ENCODE measurements at places on chromosomes 1 and 21.

GRCh38 chr1:110628323-110629105 lies 22.4 kb upstream of the KCNA2 start:
- DNase-seq, result no peak

DNA sequence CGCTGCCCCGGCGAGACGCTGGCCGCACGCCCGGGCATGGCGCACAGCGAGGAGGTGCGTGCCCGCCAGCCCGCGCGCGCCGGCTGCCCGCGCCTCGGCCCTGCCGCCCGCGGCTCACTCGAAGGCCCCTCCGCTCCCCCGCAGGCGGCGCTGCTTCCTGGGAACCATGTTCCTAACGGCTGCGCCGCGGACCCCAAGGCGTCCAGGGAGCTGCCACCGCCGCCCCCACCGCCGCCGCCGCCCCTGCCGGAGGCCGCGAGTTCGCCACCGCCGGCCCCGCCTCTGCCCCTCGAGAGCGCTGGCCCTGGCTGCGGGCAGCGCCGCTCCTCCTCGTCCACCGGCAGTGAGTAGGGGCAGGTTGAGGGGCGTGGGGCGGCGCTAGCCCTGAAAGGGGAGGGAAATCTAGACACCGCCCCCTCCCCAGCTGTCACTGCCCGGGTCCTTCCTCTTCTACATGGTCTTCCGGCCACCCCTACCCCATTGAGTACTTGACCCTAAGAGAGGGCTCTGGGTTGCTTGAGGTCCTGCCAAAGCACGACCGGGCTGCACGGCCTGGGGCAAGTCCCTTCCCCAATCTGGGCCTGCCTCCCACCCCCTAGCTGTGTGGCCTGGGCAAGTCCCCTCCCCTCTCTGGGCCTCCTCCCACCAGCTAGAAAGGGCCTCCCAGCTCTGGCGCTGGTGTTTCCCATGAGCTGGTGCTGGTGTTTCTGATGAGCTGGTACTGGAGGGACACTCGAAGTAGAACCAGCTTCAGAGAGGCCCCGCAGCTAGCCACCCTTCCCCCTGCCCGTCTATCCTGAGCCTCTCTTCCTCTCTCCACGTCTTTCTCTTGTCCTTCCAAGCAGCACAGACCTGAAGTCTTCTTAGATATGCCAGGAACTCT lies 17.0 kb downstream of the TNFRSF25 start:
- no peak for DNase-seq

DNA sequence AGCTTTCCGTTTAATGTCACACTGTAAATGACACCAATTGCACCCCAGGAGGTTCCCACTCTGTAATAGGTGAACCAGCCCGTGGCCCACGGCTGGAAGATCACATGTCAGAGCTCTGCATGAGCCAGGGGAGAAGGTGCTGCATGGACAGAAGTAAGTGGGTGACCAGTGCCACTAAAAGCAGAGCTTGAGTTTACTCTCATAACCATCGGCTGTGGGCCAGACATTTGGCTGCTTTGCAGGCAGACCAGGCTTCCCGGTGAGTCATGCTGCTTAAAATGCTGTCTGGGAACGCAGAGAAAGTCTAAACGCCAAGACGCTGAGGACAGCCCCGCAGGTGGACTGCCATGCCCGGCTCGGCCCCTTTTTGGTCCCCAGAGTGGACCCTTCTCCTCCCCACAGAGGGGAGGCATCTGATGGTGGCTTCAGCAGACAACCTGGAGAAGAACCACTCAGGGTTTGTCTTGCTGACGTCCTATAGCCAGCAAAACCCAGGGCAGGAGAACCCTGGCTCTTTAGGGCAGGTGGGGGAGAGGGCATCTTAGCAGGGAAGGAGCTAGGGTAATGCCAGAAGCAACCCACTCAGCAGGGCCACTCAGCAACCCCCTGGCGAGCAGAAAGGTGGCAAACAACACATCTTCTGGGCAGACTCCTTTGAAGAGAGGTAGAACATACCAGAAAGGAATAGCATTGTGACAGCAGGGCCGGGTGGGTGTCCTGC lies 7.3 kb downstream of the KIAA2013 start:
- DNase-seq, result no peak

DNA sequence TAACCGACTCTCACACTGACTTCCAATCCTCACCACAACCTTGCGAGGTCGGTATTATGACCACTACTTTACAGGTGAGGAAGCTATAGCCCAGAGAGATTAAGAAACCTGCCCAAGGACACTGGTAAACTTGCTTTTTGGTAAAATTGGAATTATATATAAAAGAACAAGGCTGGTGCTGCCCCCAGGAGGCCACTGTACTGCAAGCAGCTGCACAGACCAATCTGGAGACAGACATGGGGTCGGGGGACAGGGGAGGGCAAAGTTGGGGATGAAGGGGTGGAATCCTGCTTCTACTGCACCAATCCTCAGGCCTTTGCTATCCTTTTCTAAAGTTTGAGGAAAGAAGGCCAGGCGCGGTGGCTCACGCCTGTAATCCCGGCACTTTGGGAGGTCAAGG lies 280.8 kb downstream of the SPATA17 start:
- no peak for DNase-seq

DNA sequence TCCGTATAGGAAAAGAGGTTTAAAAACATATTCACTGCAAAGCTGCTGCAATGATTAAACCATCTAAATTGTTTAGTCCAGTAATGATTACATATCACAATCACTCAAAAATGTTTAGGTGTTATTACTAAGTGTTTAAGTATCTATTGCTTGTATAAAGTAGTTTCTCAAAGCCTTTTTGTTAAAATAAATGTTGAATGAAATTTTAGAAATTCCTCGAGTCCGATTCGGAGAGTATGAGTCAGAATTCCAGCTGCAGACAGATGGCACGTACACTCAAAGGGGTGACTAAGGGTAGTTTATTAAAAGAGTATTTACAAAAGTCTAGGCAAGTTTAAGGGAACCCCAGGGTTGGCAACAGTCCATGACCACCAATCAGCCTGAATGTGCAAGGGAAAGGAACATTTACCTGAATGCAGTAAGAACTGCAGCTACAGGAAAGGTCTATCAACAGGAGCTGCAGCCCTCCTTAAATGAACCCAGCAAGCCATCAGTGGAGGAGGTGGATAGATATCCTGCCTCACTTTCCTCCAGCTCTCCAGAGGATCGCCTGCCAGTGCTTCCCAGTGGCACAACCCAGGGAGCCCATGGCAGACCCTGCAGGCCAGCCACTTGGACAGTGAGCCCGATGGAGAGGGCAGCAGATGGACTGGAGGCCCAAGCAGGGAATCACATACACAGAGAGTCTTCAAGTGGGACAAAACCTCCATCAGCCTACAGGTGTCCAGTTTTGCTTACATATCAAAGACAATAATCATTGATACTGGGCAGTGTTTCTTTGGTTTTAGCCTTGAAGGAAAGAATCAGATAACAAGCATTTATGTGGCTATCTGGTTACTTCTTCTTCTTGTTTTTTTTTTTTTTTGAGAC lies 92.1 kb upstream of the SLC44A3 start:
- DNase-seq, result no peak

DNA sequence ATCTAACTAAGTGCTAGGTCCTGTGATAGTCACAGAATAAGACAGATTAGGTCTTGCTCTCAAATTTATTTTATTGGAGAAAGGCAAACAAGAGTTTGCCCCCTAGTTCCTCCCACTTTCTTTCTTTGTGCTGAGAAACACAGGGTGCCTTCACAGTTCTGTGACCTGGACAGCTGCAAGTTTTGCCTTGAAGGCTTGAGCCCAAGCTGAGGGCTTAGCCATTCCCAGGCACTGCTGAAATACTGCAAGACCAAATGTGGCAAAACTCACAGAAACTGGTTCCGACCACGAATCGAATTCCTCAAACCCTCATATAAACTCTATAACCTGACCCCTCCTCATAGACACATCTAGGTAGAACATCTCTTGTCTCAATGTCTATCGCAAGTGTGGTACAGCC lies 227.9 kb downstream of the RERE start:
- no peak for DNase-seq

DNA sequence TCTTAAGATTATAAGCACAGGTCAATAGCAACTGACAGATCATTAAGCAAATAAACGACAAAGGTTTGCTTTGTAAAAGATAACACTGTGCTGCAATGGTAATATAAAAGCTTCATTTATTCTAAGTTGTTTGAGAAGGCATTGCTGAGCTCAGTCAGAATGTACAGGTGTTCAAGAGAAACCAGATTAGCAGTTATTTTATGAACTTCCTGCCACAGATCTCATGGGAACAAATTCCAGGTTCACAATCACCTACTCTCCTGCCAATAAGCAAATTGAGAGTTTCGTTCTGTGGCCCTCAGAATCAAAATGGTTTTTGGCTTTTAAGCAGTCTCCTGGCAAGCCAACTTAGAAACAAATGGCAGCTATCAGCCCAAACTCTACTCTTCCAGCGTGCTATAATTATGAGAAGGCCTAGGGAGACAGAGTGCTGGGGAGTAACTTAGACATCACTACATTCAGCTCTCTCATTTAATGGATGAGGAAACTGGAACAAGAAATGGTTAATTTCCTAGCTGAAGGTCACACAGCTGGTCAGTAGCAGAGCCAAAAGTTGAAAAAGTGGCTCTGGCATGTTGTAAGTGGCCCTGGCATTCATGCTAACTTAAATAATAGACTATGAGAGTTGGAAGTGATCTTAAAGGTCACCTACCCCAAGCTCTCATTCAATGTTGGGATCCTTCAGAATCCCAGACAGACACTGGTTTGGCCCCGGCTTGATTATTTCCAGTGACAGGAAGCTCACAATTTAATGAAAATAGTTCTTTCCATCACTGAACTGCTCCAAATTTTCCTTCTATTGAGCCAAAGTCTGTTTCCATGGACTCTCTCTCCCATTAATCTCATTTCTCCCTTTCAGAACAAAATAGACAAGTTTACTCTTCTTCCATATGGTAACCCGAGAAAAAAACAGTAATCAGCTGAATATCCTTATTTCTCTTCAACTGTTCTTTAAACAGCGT lies 82.6 kb upstream of the EDEM3 start:
- DNase-seq, result no peak

- no peak for DNase-seq
Observed at GRCh38 chr1:243956450-243956849, 94.6 kb upstream of the ZBTB18 start.

DNA sequence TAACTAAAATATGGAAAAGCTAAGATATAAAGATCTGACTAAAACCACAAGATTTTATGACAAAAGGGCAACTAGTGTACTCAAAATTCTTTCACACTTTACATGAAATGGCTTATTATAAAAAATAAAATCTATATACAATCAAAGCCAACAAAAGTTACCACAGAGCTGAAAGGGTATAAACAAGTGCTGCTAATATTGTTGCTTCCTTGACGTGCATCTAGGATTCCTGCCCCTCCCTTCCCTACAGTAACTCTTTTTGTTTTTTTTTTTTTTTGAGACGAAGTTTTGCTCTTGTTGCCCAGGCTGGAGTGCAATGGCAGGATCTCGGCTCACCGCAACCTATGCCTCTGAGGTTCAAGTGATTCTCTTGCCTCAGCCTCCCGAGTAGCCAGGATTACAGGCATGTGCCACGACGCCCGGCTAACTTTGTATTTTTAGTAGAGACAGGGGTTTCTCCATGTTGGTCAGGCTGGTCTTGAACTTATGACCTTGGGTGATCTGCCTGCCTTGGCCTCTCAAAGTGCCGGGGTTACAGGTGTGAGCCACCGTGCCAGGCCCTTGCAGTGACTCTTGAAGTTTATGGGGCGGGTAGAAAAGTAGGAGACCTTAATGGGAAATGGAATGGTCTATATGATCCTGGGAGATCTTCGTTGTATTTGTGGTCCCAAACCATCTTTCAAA lies 4.5 kb downstream of the SRSF4 start:
- no peak for DNase-seq

DNA sequence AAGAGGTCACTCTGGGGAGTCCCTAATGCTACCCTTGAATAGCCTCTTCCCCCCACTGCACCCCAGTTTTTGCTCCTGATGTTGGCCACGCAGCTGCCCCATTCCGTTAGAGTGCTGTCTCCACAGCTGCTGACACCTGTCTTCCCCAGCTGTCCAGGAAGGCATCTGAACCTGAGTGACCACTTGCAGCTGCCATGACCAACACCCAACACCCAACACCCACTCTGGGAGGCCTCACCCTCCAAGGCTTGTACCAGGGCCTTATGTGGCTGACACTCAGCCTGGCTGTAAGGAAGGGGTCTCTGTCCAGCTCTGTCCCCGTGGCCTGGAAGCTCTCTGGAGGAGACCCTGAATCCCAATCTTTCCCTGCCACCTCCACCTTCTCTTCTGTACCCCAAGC lies 26.7 kb upstream of the LDLRAP1 start:
- DNase-seq, result no peak

Measured in neuronal stem cell (in vitro differentiated cells).